ENCODE measurements at places on chromosomes 13 and 19.

DNA sequence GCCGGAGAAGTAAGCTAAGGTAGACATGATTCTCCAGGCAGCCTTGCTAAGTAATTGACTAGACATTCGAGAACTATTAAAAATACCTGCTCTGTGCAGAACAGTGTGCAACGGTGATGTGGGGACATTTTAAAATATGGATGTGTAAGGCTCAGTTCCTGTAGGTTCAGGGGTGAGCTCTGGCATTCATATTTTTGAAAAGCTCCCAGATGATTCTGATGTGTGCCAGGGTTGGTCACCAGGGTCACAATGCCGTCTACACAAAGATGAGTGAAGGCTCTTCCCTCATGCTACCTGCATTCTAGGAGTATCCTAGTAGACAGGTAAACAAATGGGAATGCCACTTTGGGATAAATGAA, 702 bp upstream of the EPSTI1 start:
- peak; percentile 21 for DNase-seq

- DNase-seq: peak; percentile 91
These were observed 7.8 kb downstream of the DOT1L start for GRCh38 chr19:2171349-2172145.

DNA sequence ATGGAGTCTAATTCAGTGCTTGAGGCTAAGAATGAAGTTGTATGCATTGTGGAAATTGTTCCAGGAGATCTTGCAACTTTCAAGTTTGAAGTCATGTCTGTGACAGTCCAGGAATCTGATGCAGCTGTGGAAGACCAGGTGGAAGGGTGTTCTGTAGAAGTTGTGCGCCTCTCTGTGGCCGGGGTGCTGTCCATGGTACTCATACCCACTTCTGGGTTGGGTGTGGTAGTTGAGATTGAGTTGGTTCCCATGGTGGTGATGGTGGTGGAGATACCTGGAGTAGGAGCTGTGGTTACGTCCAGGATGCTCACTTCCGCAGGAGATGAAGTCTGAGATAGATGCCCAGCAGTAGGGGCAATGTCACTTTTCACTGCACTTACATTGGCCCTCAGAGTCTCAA, 44.3 kb downstream of the MUC16 start:
- no peak for DNase-seq

GRCh38 chr19:32022044-32022640, 323.3 kb upstream of the ZNF507 start:
- DNase-seq: no peak

DNA sequence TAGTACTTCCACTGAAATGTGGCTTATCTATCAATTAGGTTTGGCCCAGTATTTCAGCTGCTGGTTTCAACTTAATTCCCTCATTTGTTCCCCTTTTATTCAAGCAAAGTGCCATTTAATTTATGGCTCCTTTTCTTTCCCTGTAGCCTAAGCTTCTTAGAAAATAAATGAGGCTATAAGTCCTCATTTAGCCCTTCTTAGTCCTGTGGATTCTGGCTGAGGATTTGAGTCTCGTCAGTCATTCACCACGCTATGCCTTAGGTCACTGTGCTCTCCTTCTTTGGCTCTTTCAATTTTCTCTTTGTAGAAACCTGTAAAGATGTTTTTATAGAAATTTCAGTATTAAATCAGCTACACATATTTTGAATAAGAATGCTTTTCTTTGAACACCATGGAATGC, 579.1 kb downstream of the GPC6 start:
- no peak for DNase-seq

DNA sequence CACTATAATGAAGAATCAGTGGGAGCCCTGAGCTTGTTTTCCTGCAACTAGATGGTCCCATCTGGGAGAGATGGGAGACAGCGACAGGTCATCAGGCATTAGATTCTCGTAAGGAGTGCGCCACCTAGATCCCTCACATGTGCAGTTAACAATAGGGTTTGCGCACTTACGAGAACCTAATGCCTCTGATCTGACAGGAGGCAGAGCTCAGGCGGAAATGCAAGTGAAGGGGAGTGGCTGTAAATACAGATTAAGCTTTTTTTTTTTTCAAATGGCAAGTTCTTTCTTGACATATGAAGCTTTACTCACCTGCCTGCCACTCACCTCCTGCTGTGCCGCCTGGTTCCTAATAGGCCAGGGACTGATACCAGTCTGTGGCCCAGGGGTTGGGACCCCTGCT, 14.4 kb downstream of the CDC16 start:
- no peak for DNase-seq

DNA sequence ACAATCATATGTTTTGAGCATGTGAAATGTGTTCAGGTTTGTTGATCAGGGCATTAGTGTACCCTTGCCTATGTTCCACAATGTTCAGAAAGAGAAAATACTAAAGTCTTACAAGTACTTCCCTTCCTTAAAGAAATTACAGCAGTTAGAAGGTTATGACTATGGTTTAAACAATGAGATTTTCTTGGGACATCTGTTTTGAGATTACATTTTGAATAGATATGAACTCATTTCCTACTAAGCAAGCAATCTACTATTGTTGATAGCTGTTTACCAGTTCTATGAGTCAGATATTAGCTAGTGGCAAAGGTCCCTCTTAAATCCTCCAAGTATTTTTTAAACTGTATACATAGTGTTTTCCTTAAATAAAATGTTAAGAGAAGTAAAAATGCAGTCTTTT, 241.3 kb downstream of the DACH1 start:
- no peak for DNase-seq

DNA sequence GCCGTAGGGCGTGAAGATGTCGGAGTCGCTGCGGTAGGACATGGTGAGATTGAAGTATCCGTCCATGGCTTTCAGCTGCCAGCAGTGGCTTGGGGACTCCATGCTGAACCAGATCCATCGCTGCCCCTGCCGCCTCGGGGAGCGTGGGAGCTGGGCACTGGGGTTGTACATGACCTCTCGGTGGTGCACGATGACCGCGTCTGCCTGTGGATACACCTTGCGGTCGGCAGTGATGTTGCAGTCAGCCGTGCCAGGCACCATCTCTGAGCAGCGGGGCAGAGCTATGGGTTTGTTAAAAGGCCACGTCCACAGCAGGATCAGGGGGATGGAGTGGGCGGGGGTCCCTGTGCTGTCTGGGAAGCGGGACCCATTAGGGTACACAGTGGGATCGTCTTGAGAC, 7.4 kb downstream of the FUT6 start:
- no peak for DNase-seq

- no peak for DNase-seq
These were observed 127.2 kb upstream of the TSC22D1 start for GRCh38 chr13:44703371-44703770.

- no peak for DNase-seq
These were observed 33.4 kb downstream of the STARD13 start for GRCh38 chr13:33252135-33252534.
